ENCODE measurements at places on chromosomes 2 and 18. TPM values are rescaled to one million over a fixed set of nuclear protein-coding genes. Genes with fewer than 3 reads are reported as not detected.

The UGT1A8 gene
- polyA plus RNA-seq, result not detected

The POTEI gene
- polyA plus RNA-seq, result not detected

The ALKAL2 gene
- polyA plus RNA-seq, result 1.3 TPM

The BCL11A gene
- 22.2 TPM for polyA plus RNA-seq

The ANAPC1 gene
- polyA plus RNA-seq, result 3.9 TPM

The FRZB gene
- polyA plus RNA-seq, result 2.6 TPM

The KLHL30 gene
- 3.0 TPM for polyA plus RNA-seq

The PAIP2B gene
- polyA plus RNA-seq, result 13.7 TPM

The KIF5C gene
- 0.44 TPM for polyA plus RNA-seq

The SERPINB12 gene
- not detected for polyA plus RNA-seq

The ZNF638 gene
- 219 TPM for polyA plus RNA-seq

The RAB31 gene
- polyA plus RNA-seq, result 4.5 TPM

The KCNG2 gene
- 0.25 TPM for polyA plus RNA-seq

The TMEFF2 gene
- polyA plus RNA-seq, result not detected

The YIPF4 gene
- polyA plus RNA-seq, result 15.1 TPM

The ONECUT2 gene
- not detected for polyA plus RNA-seq

The NYAP2 gene
- not detected for polyA plus RNA-seq

The GFPT1 gene
- polyA plus RNA-seq, result 5.0 TPM

The CDH20 gene
- polyA plus RNA-seq, result 0.07 TPM

The BMP10 gene
- not detected for polyA plus RNA-seq

Measured in heart right ventricle (tissue), 16 donors.